Endothelial cell (in vitro differentiated cells): ENCODE measurements at places on chromosomes 16 and 17.
A peak's percentile ranks its signal among the peaks of the same experiment; 100 is the strongest.

- DNase-seq, result no peak
Measured at GRCh38 chr17:17328251-17328650, 25.1 kb downstream of the NT5M start.

DNA sequence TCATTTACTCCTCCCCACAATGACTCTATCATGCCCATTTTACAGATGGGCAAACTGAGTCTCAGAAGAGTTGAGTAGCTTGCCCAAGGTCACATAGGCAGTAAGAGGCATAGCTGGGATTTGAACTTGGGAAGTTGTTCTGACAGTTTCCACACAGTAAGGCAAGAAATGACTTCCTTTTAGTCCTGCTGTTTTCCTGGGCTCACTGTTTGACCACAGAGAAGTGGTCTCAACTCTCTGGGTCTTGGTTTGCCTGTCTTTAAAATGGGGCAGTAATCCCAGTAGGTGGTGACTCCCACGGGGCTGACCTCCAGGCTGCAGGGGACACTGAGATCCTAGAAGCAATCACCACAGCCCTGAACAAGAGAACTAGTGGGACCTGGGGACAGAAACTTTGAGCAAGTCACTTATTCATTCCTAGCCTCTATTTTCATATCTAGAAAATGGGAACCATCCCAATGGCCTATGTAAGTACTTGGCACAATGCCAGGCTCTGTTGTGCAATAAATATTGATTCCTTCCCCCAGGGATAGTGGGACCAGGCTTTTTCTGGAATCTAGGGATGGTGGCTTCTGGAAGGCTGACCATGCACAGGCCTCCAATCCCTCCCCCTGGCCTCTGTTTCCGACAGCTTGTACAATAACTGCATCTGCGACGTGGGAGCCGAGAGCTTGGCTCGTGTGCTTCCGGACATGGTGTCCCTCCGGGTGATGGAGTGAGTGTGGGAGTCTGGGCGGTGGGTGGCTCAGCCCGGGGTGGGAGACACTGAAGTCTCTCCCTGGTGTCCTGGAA lies 20.5 kb downstream of the DEXI start:
- DNase-seq, result no peak

- peak; percentile 77 for DNase-seq
Measured at GRCh38 chr17:37710344-37710886, 34.4 kb downstream of the HNF1B start.

DNA sequence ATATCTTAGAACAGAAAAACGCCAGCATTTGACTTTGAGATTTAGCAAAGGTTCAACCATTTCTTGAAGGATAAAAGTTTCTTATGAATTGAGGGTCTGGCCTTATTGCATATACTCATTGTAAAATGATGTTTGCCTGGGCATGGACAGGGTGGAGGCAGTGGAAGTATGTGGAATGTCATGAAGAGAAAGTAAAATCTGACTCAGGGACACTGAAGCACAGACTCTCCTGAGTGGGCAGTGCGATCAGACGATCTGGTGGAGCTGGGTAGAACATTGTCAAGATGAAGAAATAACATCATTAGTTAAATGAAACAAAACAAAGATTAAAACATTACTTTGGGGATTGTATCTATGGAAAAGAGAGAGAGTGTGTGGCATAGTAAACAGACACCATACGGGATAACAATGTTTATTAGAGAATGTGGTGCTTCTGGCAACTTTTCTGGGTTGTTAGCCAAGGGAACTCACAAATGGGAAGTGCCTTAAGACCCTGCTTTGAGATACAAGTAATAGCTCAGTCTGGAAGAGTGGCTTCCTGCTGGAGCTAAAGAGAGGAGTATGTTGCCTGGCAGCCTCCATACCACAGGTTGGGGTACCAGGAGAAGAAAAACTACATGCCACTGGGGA lies 4.4 kb downstream of the MAP3K3 start:
- no peak for DNase-seq

DNA sequence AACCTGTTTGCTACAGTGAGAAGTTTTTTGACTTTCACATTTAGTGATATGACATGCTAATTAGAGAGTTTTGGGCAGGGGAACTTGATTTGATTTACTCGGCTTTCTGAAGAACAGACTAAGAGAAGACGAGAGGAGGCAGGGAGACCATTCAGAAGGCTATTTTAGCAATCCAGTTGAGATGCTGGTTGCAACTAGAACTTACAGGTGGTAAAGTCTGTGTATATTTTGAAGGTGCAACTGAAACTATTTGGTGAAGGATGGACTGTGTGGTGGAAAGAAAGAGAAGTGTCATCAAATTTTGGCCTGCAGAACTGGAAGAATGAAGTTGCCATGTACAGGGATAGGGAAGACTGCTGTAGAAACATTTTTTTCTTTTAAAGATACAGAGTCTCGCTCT lies 42.2 kb upstream of the KPNB1 start:
- no peak for DNase-seq

DNA sequence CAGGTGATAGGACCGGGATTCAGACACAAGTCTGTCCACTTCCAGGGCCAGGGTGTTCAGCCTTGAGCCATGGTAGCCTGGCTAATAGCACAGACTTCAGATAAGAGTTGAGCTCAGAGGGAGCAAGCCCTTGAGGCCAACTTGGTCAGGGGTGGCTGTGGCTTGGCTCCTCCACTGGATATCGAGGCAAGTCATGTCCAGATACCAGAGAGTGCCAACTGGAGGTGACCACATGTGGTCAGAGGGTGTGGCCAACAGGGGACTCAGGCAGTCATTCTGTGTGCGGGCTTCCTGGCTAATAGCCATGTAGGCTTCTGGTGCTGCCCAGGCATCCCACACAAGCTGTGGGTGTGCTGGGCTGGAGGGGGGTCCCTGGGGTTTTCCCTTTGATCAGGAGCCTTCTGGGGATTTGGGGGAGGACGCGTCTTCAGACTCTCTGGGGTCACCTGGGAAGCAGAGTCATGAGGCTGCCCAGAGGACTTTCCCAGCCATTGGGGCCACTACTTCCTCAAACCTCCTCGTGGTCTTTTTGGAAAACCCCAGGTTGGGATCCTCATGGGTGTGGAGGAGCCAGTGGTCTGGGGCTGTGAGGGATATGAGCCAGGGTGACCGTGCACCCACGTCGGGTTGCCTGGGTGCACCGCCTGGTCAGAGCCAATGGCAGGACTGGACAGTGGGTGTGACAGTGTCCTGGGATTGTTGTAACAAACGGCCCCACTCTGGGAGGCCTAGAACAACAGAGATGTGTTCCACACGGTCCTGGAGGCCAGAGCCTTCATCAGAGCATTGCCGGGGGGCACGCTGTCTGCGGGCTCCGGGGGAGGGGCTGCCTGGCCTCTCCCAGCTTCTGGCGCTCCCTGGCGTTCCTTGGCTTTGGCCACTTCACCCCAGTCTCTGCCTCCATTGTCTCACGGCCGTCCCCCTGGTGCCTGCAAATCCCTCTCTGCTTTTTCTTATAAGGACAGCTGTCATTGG lies 25.0 kb downstream of the COX4I1 start:
- no peak for DNase-seq

DNA sequence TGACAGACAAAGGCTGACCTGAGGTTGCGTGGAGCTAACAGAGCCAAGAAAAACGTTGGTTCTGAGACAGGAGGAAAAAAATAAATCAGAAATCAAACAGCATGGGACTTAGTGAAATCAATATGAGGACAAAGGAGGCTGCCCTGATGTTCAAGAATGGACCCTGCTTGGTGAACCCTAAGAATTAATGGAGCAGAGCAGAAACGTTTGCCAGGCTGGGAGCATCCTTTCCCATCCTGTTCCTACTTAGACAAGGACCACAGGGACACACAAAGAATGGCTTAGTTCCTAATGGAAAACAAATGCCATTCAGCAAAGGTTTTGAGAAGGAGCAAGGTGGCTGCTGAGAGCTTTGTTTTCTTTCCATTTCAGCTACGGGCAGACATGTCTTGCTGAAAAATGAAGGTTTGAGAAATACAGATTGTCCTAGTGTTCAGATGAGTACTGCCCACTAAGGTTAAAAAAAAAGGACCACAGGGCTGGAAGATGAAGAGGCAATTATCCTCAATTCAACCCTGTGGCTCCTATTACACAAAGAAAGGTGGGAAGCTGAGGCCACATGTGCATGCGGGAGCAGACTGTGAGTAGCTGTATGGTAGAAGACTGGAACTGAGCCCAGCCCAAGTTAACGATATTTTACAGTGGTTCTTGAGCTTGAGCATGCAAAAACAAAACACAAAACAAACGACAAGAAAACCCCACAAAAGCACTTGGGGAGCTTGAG lies 230.1 kb downstream of the SLC39A11 start:
- no peak for DNase-seq

DNA sequence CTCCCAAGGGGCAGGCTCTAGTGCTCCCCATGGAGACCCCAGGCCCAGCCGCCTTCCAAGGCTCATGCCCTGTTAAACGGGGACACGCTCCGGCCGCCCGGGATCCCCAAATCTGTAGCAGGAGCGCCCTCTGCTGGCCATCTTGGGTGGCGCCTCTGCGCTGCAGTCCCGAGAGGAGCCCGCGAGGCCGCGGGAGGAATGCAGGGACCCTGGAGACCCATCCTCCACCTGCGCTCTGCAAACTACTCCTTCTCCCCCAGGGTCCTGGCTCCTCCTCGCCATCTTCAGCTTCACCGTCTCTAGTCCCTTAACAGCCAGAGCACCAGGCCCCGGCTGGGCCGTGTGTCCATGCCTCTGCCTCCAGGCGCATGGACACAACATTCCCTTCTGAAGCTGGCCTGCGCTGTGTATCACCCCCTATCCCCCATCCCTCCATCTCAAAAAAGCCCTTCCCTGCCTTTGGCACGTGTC lies 23.6 kb upstream of the KRT17 start:
- DNase-seq, result peak; percentile 97

GRCh38 chr17:50447870-50448595 lies 20.6 kb downstream of the CHAD start:
- no peak for DNase-seq

GRCh38 chr16:83574388-83574787 lies 233.4 kb upstream of the HSBP1 start:
- no peak for DNase-seq

DNA sequence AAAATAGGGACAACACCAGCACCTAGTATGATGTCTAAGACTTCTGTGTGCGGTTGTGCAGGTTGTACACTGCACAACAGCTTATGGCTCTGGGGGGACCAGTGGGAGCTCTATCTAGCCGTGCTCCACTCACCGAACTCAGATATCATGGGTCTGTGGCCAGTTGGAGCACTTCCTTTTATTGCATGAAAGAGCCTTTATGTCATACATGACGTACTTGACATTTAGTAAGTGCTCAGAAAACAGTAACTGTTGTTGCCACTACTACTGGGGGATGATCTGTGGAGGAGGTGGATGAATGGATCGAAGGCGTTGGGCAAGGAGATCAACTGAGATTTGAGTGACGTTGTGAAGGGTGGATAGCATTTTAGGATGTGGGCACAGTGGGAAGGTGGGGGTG lies 368.8 kb downstream of the SNX29 start:
- no peak for DNase-seq

- no peak for DNase-seq
Measured at GRCh38 chr17:60311936-60312335, 80.0 kb downstream of the USP32 start.

GRCh38 chr17:48679385-48680096 lies 42.8 kb downstream of the PRAC1 start:
- no peak for DNase-seq

DNA sequence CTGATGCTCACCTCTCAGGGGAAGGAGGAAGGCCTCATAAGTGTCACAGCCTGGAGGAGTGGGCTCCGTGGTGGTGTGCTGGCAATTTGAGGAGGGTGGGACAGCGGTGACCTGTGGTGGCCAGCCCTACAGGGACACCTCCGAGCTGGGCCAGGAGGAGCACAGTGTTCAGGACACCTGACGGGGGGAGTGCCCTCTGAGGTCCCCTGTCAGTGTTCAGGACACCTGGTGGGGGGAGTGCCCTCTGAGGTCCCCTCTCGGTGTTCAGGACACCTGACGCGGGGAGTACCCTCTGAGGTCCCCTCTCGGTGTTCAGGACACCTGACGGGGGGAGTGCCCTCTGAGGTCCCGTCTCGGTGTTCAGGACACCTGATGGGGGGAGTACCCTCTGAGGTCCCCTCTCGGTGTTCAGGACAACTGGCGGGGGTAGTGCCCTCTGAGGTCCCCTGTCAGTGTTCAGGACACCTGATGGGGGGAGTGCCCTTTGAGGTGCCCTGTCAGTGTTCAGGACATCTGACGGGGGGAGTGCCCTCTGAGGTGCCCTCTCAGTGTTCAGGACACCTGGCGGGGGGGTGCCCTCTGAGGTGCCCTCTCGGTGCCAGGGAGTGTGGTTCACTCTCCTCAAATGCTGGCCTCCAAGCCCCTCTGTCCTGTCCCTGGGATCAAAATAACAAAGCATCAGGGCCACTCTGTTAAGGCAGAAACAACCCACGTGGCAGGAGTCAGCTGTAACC lies 73.4 kb upstream of the ZNF469 start:
- no peak for DNase-seq

DNA sequence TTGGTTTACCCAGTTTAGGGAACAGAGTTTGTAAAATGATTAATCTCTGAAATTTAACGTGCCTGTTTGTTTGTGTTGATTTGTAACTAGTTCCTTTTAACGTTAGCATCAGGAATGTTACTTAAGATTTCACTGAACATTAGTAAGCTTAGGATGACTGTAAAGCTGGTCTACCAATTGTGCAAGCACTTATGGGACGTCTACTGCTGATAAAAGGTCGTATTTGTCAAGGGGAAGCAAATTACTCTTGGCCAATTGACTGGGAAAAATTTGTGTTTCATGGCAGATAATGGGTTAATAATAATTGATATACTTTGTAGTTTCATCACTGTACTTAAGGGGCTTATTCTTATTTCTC lies 11.8 kb downstream of the METTL9 start:
- no peak for DNase-seq

DNA sequence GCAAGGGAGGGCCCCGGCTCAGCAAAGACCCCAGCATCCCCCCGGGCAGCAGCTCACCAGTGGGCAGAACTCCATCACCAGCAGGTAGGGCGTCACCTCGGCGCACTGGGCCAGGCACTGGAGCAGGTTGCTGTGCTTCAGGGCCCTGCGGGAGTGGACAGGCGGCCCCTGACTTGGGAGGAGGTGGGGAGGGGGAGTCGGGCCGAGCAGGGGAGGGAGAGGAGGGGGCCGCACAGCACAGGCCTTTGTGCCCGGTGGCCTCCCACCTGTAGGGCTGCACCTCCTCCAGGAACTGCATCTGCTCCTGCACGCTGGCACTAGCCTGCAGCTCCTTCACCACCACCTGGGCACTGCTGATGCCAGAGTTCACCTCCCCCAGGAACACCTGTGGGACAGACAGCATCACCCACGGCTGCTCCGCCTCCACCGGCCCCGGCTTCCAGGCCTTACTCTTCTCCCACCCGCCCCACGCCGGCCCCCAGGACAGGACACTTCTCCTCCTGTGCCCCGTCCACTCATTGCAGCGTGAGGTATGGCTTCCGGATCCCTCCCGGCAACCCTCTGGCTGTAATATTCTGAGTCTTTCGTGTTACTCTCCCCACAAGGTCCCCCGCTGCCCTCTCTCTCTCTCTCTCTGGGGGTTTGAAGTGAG lies 37.7 kb upstream of the PVALEF start:
- DNase-seq, result no peak

GRCh38 chr17:17181666-17182597 lies 24.2 kb downstream of the PLD6 start:
- no peak for DNase-seq

GRCh38 chr17:12406623-12407215 lies 259.0 kb upstream of the MYOCD start:
- DNase-seq, result no peak
